Activated CD4-positive, alpha-beta memory T cell treated with anti-CD3 and anti-CD28 coated beads for 36 hours (primary cell): ENCODE measurements at places on chromosomes 16 and 17. TPM values are rescaled to one million over a fixed set of nuclear protein-coding genes. Genes with fewer than 3 reads are reported as not detected.

DNA sequence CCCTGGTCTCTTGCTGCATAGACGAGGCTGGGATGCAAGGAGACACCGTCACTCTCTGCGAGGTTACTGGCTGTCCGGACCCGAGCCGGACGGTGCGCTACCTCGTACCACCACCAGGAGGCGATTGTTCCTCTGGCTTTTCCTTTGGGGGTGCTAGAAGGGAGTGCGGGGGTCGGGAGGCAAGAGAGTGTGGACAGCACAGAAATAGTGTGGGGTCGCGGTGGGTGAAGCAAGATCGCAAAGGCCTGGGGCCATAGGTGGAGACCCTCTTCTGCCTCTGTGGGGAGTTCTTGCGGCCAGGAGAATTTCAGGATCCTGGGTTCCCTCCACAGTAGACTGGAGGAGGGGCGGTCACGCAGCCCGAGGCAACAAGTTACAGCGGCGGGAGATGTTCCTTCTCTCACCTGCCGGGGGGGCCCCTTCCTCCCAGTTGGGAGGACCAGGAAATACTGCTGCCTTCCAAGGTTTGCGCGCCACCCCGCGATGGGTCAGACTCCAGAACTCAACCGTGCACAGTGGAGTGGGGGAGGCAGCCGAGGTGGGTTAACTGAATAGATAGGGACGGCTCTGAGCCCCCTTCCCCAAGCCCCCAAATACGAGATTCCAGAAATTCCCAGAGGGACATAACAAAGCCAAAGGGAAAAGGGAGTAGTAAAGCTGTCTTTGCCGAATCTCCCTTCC, 6.9 kb downstream of the PHOSPHO1 start:
- peak; percentile 80 for DNase-seq

DNA sequence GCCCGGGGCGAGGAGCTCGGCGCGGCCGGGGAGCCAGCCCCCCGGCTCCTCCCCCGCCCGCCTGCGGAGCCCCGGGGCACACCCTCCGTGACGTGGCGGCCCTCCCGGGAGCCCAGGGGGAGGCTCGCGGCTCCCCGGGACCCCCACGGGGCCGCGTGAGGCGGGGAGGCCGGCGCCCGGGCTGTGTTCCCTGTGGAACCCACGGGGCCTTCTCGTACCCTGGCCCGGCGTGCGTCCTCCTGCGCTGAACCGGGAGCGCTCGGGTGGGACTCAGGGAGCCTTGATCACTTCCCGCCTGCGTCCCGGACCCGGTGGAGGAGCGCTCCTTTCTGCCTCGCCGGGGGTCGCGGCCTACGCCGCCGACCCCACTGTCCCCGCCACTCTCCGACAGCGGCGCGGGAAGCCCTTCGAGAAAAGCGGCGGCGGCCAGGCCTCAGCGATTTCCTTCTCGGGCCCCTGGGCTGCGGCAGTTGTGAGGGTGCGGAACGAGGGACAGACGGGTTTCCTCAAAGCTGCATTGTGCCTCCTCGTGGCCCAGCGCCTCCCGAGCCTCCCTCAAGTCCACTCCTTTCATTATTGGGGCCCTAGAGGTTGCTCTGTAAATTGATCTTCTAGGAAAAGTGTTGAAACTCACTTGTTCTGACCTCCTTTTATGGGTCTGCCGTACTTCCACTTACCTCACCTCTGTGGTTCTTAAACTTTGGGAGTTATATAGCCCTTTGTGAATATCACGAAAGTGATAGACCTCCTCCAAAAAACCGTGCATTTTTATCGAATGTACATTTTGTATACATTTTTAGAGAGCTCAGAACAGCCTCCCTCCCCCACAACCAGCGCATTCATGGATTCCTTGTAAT, 597 bp downstream of the LIG3 start:
- peak; percentile 78 for DNase-seq

The FAM171A2 gene
- total RNA-seq, result 0.21 TPM

The KRT33A gene
- not detected for total RNA-seq

The TMEM88 gene
- 2.2 TPM for total RNA-seq

The CLEC18B gene
- 0.34 TPM for total RNA-seq
